ENCODE measurements at places on chromosomes 6 and 20.

GRCh38 chr6:162962093-162962492 lies 234.3 kb downstream of the PACRG start:
- no peak for DNase-seq

GRCh38 chr6:134015719-134016557 lies 36.5 kb downstream of the SLC2A12 start:
- DNase-seq: no peak

GRCh38 chr6:22135395-22135794 lies 161.4 kb downstream of the PRL start:
- no peak for DNase-seq

- DNase-seq: no peak
Measured at GRCh38 chr6:40881501-40881900, 157.5 kb downstream of the UNC5CL start.

DNA sequence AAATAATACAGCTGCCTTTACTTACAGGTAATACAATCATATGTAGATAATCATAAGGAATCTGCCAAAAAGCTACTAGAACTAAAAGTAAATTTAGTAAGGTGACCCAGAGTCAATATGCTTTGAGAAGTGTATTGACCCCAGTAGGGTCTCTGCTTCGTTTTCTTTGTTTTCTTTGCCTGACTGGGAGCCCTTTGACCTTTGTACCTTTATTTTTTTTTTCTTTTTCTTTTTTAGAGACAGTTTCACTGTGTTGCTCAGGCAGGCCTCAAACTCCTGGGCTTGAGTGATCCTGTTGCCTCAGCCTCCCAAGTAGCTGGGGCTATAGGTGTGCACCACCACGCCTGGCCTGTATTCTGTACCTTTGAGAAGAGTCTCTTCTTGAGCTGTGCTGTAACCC lies 17.9 kb downstream of the RAB5IF start:
- DNase-seq: no peak

- peak; percentile 31 for DNase-seq
Measured at GRCh38 chr6:138278326-138278725, 60.0 kb upstream of the PBOV1 start.

DNA sequence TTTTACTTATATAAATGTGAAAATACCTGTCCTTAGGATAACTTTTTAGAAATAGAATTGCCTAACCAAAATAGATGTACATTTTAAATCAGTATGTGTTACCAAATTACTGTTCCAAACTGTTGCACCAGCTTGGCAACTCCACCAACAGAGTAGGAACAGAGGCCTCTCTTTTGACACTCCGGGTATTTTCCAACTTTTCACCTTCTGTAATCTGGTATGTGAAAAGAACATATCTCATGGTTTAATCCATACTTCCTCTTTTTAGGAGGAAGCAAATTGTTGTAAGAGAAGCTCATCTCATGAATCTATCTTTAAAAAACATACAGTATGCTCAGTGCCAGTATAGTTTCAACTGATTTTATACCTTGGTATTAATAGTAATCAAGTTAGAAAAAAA lies 24.9 kb downstream of the RNF144B start:
- DNase-seq: no peak

- no peak for DNase-seq
Measured at GRCh38 chr6:157558487-157559200, 177.7 kb downstream of the ZDHHC14 start.

GRCh38 chr20:58044931-58045555 lies 183.4 kb downstream of the ANKRD60 start:
- DNase-seq: no peak

GRCh38 chr20:38116409-38117165 lies 48.5 kb downstream of the TGM2 start:
- DNase-seq: no peak

DNA sequence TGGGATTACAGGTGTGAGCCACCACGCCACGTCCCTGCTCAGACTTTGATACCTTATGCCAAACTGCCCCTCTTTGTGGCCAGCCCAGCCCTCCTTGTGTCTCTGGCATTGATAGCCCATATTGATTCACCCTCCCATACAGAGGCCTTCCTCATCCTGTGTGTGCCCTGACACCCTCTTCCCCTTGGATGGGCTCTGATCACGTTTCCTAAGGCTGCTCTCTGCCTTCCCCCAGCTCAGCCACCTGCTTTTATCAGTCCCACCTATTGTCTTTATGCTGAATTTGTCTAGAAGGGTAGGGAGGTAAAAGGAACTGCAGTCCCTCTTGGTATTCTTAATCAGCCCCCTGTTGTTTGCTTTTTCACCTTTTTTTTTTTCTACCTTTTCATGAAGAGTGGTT lies 95.9 kb downstream of the CDKAL1 start:
- DNase-seq: no peak

DNA sequence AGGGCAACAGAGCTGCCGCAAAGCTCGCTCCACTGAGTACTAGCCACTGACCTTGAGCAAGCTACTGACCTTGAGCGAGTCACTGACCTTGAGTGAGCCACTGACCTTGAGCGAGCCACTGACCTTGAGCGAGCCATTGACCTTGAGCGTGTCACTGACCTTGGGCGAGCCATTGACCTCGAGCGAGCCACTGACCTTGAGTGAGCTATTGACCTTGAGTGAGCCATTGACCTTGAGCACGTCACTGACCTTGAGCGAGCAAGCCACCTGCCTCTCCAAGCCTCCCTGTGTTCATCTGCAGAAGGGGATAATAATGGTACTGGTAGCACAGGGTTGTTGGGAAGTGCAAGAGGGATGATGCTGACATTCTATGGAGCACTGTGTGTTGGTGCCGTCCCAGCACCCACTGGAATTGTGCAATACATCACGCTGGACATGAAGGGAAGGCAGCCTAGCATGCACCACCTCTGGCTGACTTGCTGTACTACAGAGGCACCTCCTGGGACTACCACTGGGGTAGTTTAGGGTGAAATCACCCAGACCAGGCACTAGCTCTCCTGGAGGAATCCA lies 60.2 kb downstream of the CTCFL start:
- peak; percentile 6 for DNase-seq

GRCh38 chr20:33309631-33310030 lies 26.6 kb downstream of the BPIFB1 start:
- DNase-seq: no peak
